ENCODE measurements at places on chromosomes 12 and 14.
A peak's percentile ranks its signal among the peaks of the same experiment; 100 is the strongest.

DNA sequence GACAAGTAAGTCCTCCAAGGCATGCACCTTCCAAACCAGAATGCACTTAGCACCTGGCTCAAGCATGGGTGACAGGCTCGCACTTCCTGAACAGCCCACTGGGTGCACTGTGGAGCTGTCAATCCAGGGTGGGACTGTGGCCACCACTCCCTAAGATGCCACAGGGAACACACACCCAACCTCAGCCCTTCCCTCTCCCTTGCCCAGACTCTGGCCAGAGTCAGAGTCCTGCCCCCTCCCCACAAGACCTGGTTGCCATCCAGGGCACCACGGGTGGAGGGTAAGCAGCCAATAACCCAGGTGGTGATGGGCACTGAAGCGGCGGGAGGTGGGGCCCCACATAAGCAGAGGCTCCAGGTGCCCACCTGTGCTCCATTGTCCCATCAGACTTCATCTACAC, 160.6 kb downstream of the MYRFL start:
- DNase-seq = peak; percentile 45

- no peak for DNase-seq
These were observed 18.6 kb upstream of the TDRD9 start for GRCh38 chr14:103909531-103910261.

DNA sequence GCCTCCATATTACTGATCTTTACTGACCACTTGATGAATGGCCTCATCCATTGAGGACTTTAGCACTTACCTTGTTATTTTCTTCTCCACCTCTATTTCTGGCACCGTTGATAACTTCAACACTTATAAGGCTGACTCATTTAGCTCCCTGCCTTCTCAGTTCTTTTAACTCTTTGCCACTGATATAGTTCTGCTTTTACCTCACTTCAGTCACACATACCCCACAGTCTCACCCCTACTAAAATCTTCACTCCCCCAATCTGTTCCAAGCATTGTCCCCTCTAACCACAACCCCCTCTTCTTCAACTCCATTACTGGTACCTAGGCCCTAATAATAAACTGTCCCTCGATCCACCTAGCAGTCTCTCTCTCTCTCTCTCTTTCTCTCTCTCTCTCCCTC, 141.0 kb downstream of the PAH start:
- no peak for DNase-seq

- no peak for DNase-seq
These were observed 215.0 kb upstream of the PWP1 start for GRCh38 chr12:107470645-107471044.

- no peak for DNase-seq
These were observed 118.9 kb downstream of the ETV6 start for GRCh38 chr12:11768233-11768965.

DNA sequence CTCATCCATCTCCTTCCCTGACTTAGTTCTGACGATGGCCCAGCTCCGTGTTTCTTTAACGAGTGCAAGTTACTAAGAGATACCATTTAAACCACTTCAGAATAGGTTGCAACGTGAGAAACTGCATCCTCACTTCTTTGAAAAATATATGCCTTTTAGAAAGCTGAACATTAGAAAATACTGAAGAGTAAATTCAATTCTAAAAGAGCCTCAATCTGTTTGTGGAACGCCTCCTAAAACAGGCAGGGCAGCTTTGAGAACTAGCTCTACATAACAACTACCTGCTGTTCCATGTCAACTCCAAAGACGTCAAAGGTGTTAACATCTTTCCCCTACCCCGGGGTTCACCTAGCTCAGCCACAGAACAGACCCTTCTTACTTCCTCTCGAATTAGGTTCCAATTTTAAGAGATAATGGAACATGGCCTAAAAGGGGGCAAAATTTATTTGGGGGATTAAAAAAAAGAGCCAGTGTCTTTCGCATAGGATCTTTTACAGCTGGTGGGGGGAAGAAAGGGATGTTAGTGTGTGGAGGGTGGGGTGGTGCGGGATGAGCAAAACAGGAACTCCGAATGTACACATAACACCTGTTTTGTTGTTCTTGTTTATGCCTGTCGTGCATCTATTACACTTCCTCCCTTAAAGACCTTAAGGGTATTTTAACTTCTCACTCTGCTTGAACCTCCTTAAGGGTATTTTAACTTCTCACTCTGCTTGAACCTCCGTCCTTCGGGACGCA, 3.3 kb downstream of the BHLHE41 start:
- no peak for DNase-seq
